Activated naive CD4-positive, alpha-beta T cell treated with anti-CD3 and anti-CD28 coated beads, Interleukin-2, amount 10 ng/mL, durations not matched to agents 7 days and 5 days (primary cell): ENCODE measurements at places on chromosomes 13 and 19.

DNA sequence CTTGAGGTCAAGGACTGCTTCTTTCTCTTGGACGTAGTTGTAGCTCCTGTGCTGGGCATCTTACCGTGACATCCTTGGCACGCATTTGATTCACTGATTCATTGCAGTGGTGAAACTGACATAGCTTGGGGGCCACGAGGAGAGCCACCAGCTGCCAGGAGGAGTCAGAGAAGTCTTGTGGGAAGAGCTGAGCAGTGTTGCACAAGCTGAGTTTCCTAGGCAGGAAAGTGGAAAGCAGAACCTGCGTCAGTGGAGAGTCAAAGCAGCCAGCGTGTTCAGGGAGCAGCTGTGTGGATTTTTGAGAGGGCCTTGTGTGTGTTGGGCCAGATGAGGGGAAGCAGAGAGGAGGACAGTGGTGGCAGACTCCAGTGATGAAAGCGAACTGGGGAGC is 5.3 kb upstream of the GPR183 start:
- no peak for DNase-seq

DNA sequence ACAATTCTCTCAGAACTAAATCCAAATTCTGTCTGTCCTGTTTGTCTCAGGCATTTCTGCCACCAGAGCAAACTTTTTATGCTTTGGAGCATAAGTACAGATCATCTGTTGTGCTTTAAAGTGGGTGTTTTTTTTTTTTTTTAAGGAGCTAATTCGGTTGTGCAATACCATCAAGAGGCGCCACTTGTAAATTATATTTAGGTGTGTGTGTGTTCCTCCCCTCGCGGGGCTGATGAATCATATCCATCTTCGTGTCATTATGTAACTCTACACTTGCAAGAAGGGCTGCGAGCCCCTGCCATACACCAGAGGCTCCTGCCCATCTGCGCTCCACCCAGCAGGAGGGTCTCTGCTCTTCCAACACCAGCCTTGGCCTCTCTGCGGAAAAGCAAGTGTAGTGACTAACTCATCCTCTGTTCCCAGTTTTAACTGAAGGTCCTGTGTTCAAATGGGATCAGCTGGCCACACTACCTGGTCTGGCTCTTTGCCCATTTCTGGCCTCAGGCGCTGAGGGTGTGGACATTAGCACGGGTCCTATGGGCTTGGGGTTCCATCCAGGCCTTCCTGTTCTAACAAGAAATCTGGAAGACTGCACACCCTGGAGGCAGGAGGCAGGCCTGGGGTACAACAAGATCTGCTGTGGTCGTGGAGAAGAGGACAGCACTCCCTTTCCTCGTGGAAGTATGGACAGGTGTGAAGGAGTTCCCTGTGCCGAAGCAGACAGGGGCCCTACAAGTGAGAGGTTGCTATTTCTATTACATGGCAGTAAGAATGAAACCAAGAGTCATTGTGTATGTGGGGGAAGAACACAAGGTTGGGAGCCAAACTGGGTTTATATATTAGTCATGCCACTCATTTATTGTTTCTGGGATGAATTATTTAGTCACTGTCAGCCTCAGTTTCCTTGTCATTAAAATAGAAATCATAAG is 96.1 kb upstream of the MBNL2 start:
- no peak for DNase-seq

GRCh38 chr19:32773126-32773525 is 53.6 kb downstream of the TDRD12 start:
- no peak for DNase-seq

- no peak for DNase-seq
Observed at GRCh38 chr13:99812625-99813024, 158.9 kb downstream of the ZIC5 start.

DNA sequence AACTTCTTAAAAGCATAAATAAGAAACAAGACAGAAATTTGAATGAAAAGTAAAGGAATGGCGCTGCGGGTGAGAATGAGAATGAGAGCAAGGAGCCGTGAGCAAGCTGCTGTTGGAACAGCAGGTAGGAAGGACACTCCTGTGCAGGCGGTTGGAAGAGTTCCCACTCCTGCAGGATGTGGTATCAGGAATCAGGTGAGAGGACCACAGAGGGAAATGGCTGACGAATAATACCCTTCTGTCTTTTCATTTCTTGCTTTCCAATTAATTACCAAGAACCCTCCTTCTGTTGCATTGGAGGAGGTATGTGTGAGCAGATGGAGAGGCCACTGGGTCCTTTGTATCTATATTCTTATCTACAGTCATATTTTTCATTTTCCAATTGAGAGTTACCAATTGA is 1504.2 kb downstream of the EFNB2 start:
- no peak for DNase-seq

DNA sequence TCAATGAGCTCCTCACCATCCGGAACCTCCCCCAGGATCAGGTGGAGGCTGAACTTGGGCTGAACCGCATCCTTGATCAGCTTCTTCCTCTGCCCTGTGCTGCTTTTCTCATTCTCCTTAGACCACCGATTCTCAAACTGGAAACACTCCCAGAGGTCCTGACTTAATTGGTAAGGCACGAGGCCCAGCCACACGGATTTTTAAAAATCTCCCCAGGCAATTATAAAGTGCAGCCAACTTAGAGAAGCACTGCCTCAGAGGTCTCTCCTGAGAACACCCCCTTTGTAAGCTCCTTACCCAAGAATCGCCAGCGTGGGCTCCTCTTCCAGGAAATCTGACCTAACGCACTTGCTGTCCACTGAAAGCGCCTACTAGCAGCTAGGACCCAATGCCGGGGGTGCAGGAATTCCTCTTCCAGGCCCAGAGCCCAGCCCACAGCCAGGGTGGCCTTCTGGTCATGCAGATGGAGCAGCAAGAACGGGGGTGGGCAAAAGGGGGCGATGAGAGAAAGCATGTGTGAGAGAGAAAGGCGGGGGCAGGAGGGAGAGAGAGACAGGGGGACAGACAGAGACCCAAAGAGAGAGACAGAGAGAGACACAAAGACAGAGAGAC is 66.9 kb upstream of the CACNA1A start:
- DNase-seq: no peak

- peak; percentile 52 for DNase-seq
Observed at GRCh38 chr13:112725346-112726015, 35.6 kb downstream of the ATP11A start.

- no peak for DNase-seq
Observed at GRCh38 chr13:110308656-110309359, 1.7 kb downstream of the COL4A2 start.

DNA sequence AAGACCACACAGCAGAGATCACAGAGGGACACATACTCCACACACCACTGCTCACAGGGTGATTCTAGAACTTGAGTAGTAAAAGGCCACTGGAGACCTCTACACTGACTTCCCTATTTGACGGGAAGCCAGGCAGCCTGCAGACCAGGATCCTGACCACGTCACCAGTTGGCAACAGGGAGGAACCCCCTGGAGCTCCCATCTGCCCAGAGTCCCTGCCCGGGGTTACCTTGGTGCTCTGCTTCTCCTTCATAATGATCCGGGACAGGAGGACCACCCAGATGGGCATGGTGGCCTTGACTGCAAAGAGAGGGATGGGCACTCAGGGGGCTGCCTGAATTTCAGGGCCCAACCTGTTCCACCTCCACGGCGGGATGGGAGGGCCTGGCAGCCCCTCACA is 932 bp downstream of the SLC35E1 start:
- no peak for DNase-seq
